ENCODE measurements at places on chromosomes 1 and 21. TPM values are rescaled to one million over a fixed set of nuclear protein-coding genes. Genes with fewer than 3 reads are reported as not detected.

- no peak for DNase-seq
- H3K4me1 ChIP-seq: peaks cover 13% of the 10 kb centered on the region
- peaks cover 4% of the 10 kb centered on the region for H3K27me3 ChIP-seq
These were observed 8.2 kb downstream of the TNN start for GRCh38 chr1:175075572-175076568.

DNA sequence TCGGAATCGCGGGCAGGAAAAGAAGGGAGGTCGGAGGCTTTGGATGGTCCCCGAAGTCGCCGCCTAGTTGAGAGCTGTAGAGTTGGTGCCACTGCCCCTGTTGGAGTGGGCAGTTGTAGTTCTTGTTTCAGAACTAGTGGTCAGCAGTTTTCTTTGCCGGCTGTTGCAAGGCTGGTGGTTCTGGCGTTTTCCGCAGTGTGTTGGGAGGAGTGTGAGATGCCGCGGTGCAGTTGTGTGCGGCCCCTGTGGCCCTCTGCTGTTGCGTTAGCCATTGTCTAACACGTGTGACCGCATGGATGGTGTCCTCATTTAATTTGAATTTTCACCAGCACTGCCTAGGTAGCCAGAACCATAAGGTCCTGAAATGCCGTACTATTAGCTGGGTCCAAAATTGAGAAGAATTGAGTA, 1.4 kb downstream of the ARF1 start:
- DNase-seq: no peak
- H3K36me3 ChIP-seq: peaks cover 25% of the 10 kb centered on the region
- no peaks in the 10 kb centered on the region for H3K27me3 ChIP-seq
- H3K4me3 ChIP-seq: peak overlapping the region; percentile 95
- H3K4me1 ChIP-seq: peaks cover 50% of the 10 kb centered on the region

The AZIN2 gene
- total RNA-seq: 16.6 TPM

DNA sequence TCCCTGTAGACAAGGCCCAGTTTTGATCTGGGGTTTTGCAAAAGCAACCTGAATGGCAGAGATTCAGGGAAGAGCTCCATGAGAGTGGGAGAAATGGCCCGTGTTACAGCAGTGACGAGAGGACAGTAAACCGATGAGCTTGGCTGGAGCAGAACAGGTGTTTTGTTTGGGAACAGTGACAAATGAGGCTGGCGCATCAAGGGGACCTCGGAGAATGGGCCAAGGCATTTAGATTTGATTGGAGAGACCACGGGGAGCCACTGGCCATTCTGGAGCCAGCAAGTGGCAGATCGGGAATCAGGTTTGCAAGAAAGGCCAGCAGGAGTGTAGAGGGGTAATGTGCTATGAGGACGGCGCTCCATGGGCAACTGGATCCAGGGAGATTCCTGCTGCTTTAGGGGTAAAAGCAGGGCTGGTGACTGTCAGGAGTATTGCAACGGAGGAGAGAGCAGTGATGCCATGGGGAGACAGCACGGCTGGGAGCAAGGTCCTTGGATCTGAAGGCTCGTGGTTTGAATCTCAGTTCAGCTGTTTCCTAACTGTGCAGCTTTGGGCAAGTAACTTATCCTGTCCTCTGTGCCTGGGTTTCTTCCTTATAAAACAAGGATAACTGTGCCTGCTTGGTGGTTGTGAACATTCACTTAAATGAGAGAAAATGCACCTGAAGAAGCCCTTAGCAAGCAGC, 9.9 kb upstream of the KLHDC7A start:
- H3K36me3 ChIP-seq: no peaks in the 10 kb centered on the region
- no peak for DNase-seq
- H3K4me3 ChIP-seq: no peak overlapping the region
- no peak overlapping the region for H3K27ac ChIP-seq

All from activated naive CD8-positive, alpha-beta T cell treated with anti-CD3 and anti-CD28 coated beads, Interleukin-2, amount 10 ng/mL, durations not matched to agents 7 days and 5 days (primary cell).